ENCODE measurements at places on chromosomes 12 and 14.

DNA sequence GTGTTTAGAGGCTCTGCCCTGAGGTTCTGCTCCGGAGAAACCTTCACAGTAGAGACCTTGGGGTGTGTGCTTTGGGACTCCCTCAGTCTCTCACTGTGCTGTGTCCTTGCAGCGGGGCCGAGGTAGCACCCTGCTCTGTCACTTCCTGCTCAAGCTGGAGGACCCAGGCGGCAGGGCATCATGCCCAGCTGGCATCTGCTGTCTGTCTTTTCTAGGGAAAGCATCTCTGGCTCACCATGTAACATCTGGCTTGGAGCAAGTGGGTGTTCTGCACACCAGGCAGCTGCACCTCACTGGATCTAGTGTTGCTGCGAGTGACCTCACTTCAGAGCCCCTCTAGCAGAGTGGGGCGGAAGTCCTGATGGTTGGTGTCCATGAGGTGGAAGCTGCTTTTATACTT is 124.5 kb downstream of the ESRRB start:
- DNase-seq = no peak

GRCh38 chr12:97639702-97640101 is 177.1 kb downstream of the RMST start:
- DNase-seq = no peak

- no peak for DNase-seq
Observed at GRCh38 chr12:119005085-119005484, 23.7 kb downstream of the SRRM4 start.

GRCh38 chr12:76272287-76272686 is 75.9 kb downstream of the BBS10 start:
- DNase-seq = no peak

- no peak for DNase-seq
Observed at GRCh38 chr12:43028826-43029225, 439.3 kb upstream of the PRICKLE1 start.

Measured in cortex of kidney (tissue), 1 donor.